Kidney epithelial cell (primary cell): ENCODE measurements at places on chromosomes 4 and X.

- DNase-seq = no peak
These were observed 45.7 kb downstream of the ZNF721 start for GRCh38 chr4:453267-453666.

- no peak for DNase-seq
These were observed 41.3 kb downstream of the TMEM131L start for GRCh38 chr4:153507310-153508073.

- peak; percentile 18 for DNase-seq
These were observed 59.9 kb downstream of the GSPT2 start for GRCh38 chrX:51802917-51803688.

DNA sequence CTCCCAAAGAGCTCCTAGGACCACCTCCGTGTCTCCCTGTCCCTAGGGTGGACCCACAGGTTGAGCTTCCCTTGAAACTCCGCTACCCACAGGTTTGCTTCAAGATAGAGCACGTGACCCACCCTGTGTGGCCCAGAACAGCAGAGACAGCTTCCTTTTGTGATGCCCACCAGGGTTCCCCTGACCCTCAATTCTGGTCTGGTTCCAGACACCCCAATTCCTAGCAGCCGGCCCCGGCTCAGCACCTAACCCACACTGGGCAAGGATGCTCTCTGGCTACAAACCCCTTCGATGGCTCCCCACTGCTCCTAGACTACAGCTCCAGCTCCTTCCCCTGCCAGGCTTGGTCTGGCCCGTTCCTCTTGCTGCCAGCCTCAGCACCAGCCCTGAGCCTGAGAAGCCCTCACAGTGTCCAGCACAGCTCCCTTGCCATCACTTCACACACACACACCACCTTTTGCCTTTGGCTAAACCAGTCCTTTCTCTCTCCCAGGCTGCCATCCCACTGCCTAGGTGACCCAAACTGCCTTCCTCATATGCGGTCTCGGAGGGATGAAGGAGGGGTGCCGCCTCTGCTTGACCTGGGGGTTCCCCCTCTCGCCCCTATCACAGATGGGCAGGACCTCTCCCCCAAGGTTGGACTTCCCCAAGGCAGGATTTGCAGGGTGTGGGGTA, 6.2 kb downstream of the PNCK start:
- no peak for DNase-seq

DNA sequence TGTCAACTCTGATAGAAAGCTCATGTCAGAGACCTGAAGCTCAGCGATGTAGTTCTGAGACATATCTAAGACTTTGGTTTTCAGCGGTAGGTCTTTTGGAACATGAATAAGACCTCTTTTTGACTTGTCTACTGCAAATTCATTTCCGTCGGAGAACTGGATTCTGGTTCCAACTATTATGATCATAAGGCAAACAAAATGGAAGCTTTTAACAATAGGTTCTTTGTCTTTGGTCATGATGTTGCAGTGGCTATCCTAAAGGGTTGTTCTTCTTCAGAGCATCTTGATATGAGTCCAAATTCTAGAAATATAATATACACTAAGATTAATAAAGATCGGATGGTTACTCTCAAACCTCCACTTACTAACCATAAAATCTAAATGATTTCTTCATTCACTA, 24.6 kb upstream of the TLR1 start:
- no peak for DNase-seq

GRCh38 chr4:184895012-184895695, 69.4 kb upstream of the ACSL1 start:
- DNase-seq = no peak

DNA sequence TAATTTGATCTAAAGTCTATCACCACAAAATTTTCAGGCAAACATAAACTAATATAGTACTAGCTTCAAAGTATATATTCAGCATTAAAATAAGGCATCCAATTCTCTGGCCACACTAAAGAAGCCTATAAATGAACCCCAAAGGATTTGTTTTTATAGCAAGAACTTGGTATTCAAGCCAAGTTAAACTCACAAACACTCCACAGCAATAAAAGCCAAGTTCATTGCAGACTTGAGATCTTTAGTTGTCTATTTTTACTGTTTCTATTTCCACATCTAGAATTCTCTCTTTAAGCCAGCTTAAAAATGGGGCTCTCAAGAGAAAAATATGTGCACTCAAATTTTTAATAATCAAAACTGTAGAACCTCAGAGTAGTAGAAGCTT, 51.1 kb downstream of the WDFY3 start:
- DNase-seq = no peak

DNA sequence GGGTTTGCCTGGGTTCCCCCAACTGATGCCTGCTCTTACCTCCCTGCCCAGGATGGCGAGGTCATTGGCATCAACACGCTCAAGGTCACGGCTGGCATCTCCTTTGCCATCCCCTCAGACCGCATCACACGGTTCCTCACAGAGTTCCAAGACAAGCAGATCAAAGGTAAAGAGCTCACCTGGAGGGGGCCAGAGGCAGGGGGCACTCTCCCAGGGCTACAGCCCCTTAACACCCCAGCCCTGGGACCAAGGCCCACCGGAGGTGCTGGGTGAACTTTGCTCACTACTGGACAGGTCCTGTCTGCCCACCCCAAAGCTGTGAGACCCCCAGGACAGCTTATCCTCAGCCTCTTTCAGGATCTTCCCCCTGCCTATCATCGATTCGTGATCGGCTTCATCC, 24.5 kb downstream of the HTRA3 start:
- DNase-seq = no peak

GRCh38 chr4:7001271-7001670, 41.9 kb upstream of the TADA2B start:
- DNase-seq = no peak

- DNase-seq = no peak
These were observed 563.1 kb upstream of the FRG1 start for GRCh38 chr4:189377569-189377968.

GRCh38 chr4:115054836-115055235, 58.6 kb downstream of the NDST4 start:
- DNase-seq = no peak

GRCh38 chrX:115499112-115499805, 61.7 kb upstream of the PLS3 start:
- no peak for DNase-seq

- no peak for DNase-seq
These were observed 161.1 kb downstream of the TRIML1 start for GRCh38 chr4:188300385-188300784.

GRCh38 chr4:88005076-88005475, 2.4 kb upstream of the PKD2 start:
- DNase-seq = no peak

GRCh38 chr4:124401606-124402005, 310.9 kb downstream of the ANKRD50 start:
- no peak for DNase-seq

GRCh38 chrX:111543212-111543741, 31.8 kb downstream of the SERTM2 start:
- no peak for DNase-seq

DNA sequence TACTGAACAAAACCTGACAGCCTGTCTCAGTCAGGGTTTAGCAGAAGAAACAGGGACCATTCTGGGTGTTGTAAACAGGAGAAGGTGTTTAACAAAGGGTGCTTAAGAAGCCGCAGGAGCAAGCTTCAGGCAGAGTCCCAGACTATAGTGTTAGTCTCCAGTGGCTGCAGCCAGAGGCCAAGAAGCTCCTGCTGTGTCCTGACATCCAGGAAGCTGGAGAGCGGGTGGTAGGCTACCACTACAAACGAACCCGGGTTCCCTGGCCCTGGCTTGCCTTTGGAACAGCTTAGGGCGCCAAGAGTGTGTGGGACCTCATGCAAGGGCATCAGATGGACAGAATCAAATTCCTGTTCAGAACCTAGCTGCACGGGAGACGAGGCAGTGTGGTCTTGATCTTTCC, 27.9 kb downstream of the TKTL1 start:
- no peak for DNase-seq

DNA sequence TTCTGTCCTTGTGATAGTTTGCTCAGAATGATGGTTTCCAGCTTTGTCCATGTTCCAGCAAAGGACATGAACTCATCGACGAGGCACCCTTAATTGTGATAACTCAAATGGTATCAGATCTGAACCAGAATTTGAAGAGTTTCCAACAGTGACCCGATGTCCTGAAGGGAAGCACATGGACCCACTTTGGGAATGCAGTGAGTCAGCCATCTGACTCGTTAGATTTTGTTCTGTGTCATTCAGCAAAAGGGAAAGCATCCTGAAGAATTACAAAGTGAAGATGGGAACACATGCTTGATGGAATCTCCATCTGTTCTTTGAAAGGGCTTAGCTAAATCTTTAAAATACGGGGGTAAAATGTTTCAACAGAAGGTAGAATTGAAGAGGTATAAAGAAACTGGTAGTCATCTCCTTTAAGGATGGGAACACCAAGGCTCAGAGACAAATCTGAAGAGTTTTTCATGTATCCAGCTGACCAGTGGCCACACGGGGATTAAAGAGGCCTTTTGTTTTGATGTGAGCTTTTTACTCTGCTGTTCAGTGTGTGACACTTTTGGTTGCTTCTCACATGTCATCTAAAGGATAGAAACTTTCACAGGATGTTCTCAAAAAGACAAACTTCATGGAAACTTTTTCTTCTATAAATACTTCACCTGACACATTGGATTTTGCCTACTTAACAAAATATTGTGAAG, 393.8 kb downstream of the INPP4B start:
- DNase-seq = no peak

DNA sequence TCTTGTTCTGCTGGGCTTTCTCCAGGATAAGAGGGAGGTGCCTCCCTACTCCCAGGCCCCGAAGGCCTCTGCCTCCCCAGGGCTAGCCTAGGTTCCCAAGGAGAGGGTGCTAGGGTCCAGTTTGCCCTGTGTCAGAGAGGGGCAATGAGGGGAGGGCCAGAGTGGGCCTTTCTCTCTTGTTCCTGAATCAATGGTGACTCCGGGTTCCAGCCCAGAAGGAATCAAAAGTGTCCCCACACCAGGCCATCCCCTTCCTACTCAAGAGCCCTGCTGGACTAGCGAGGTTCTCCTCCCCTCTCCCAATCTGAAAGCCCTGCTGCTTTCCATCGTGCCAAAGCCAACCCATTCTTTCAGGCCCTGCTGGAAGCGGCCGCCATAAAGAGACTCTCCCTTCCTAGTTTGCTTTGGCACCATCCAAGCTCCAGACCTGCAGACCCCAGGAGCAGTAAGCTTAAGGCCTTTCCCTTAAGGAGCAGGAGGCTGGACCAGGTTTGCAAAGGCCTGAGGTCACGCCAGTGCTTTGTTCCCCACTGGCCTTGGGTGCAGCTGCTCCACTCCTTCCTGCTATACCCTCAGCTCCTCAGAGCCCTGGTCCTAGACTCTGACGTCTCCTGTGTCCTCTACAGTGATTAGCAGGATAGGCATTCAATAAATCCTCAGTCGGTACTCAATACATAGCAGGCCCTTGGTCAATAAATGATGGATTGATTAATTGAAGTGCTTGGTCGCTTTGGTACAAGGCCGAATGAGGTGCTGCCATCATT, 10.6 kb downstream of the TSC22D3 start:
- DNase-seq = no peak

DNA sequence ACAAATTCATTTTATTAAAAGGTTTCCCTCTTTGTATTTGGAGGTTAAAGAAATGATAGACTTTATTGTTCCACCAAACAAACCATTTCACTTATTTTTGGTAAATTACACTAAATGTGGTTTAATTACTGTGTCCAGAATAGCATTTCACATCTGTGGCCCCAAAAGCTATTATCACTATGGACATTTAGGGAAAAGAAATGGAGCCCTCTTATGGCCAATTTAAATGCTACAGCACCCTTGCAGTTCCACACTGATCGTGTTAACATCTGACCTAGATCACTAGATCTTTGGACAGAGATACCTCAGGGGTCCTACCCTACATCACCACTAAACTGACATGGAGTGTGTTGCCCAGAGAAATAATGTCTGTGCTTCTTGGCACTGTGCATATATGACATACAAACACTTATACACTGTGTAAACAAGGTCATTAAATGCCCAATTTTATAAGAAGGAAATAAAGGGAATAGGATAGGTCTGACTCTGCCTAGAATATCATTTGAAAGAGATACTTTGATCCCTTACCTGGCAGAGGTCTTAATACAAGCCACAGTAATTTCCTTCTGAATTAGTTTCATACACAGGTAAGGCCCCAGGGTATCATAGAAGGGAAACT, 163.9 kb downstream of the KDR start:
- no peak for DNase-seq

- no peak for DNase-seq
These were observed 2.0 kb downstream of the GTPBP6 start for GRCh38 chrX:316351-317325.

DNA sequence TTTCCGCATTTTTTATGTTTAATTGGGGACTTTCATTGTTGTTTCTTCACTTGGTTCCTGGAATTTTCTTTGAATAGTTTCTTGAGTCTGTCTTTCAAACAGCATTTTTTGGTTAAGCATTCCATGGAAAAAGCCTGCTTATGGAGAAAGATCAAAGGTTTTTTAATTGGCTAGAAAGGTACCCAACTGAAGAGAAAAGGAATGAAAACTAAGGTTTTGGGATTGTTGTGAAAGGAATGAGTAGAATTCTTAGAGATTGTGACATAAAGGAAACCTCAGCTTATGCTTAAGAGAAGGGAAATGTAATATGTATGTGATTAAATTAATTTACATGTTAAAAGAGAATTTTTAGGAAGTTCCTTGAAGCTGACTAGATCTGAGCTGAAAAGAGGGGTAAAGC, 82.8 kb downstream of the CCKAR start:
- DNase-seq = no peak

DNA sequence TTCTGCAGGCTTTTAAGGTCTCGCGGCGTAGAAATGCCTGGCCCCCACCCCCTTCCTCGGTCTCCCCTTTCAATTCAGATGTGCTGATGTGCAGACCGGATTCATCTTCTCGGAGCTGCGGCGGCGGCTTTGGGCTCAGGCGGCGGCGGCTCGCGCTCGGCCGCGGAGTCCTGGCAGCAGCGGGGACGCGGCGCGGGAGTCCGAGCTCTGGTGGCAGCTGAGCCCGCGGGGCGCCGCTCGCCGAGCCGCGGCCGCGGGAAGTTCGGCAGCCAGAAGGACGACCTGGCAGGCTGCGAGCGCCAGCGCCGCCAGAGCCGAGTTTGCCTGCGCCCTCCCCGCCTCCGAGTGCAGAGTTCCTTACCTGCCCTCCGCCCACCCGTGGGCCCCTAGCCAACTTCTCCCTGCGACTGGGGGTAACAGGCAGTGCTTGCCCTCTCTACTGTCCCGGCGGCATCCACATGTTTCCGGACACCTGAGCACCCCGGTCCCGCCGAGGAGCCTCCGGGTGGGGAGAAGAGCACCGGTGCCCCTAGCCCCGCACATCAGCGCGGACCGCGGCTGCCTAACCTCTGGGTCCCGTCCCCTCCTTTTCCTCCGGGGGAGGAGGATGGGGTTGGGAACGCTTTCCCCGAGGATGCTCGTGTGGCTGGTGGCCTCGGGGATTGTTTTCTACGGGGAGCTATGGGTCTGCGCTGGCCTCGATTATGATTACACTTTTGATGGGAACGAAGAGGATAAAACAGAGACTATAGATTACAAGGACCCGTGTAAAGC, 448 bp downstream of the TLL1 start:
- no peak for DNase-seq

GRCh38 chrX:110175696-110176095, 142.2 kb downstream of the AMMECR1 start:
- DNase-seq = no peak

DNA sequence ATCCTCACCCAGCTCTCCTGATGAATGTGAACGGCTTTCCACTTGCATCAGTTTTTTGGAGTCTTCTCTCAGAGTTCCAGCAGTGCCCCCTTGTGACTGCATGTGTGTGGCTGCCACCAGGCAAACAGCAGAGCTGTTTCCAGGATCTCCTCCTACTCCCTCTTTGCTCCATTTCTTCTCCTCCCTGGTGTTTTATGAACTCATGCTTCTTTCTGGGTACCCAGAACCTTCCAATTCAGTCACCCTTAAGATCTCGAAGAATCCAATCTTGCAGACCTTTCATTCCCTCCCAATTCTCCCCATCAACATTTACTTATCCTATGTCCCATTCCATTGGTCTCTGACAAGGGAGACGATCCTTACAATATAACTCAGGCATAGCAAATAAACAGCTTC, 6.8 kb upstream of the TCEANC start:
- DNase-seq = peak; percentile 23
